Astrocyte of the cerebellum (primary cell): ENCODE measurements at places on chromosomes 5 and 9.

- DNase-seq, result no peak
Observed at GRCh38 chr5:8349855-8350254, 480.9 kb downstream of the MTRR start.

- no peak for DNase-seq
Observed at GRCh38 chr5:42487077-42487476, 63.8 kb downstream of the GHR start.

DNA sequence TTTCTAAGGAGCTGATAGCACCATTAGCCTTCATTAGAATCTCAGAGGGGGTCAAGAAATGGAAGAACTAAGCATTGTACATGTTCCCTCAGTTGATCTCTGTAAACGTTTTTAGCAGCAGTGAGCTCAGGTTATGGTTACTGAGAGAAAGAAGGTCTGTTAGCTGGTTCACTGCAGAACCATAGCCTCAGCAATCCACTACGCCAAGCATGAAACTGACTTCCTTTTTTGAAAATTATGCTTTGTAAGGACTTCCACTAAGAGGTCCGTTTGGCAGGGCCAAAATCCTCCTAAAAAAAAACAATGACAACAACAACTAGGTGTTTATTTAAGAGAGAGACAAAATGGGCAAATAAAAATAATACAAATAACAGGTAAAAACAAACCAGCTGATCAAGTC lies 273.3 kb downstream of the AOPEP start:
- DNase-seq, result no peak

- DNase-seq, result no peak
Observed at GRCh38 chr5:158838781-158839180, 260.9 kb downstream of the EBF1 start.

- no peak for DNase-seq
Observed at GRCh38 chr9:107155244-107155817, 127.7 kb upstream of the RAD23B start.
